ENCODE measurements at places on chromosomes 5 and 9.

DNA sequence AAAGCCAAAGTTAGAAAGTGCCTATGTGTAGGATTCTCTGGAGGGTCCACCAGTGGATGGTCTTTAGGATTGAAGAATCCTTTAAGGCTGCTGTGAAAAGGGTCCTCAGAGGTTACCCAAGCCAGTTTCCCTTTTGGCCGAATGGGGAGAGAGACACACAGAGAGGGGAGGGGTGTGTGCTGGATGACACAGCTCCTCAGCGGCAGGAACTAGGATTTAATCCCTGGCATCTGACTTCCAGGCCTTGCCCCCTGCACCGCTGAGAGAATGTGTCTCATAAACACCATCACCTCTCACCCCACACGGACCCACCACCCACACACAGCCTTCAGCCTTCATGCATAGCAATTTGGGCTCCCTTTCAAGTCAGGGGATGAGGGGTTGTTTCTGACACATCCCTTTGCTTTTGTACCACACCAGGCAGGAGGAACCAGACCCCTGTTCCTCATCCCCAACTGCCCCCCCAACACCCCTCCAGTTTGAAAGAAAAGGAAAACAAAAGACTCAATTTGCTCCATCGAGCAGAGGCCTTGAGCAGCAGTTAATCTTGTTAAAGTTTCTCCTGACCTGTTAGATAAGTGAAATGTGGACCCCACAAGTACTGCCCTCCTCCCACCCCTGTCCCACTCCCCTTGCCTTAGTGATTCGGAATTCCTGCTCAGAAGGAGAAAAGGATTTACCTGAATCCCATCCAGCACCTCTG lies 4.0 kb downstream of the PAPPA start:
- DNase-seq, result no peak

GRCh38 chr9:35993976-35994720 lies 36.2 kb upstream of the OR2S2 start:
- no peak for DNase-seq

DNA sequence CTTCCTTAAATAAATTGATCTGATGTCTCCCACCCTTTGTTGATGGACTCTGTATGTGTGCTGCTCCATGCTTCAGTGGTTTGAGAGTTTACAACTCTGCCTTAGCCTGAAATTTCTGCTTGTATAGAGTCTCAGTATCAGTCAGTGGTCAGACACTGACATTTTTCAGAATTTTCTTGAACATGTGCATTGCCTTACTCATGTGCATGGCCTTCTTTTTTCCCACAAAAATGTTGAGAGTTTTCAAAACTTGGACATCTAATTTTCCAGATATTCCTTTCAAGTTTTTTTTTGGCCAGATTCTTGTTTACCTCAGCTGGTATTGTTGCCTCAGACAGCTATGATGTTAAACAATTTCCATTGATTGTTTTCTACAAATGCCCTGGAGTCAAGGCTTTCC lies 427.1 kb upstream of the CHD1 start:
- no peak for DNase-seq

DNA sequence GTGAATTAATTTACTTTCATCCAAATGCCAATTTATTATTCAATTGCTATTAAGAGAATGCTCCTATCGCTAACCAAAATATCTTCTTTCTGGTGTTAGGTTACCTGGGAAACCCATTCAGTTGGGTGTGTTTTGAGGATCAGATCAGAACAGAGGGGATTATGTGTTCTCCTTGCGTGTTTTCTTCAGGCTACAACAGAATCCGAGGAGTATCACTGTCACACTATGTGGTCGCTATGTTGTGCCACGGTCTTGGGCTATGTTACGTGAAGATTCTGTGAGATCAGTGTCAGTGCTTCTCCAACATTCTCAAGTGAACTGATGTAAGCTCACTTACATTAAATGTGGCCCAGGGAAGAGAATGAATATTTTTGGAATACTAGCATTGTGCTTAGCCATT lies 39.0 kb downstream of the ADCY2 start:
- no peak for DNase-seq

DNA sequence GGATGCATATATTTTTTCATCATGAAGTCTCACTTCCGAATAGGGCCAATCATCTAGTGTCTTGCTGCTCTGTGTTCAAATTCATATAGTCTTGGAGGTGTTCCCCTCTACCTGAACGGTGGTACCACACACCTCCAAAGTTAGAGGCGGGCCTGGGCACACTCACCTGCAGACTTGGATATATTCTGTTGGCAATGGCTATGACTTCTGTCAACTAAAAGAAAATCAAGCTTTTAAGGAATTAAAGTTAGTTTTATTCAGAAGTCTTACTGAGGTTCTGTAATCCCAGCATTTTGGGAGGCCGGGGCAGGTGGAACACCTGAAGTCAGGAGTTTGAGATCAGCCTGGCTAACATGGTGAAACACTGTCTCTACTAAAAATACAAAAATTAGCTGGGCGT lies 2.6 kb upstream of the NIPAL4 start:
- DNase-seq, result no peak

GRCh38 chr5:88404405-88404804 lies 135.8 kb upstream of the TMEM161B start:
- DNase-seq, result no peak

GRCh38 chr9:68817079-68817875 lies 112.2 kb downstream of the PIP5K1B start:
- DNase-seq, result no peak

DNA sequence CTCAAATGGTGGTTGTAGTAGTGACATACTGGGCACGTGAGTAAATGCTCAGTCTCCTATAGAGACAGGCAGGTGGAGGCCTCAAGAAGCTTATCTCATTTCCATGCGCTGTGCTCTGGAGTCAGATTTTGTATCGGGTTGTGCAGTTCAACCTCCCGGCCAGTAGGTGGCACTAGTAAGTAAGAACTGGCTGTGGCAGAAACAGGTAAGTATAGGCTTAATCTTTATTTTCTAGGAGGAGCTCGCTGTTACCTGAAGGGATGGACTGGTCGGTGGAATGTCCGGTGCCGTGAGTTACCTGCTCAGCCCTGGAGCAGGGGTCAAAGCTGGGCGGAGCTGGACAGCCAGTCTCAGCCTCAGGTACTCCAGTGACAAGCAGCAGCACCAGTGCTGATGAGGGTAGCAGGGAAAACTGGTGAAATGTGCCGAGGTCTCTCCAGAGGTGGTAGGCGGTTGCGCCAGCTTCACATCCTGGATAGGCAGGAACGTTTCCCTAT lies 880.1 kb upstream of the SEMA6A start:
- DNase-seq, result no peak

- DNase-seq, result no peak
Observed at GRCh38 chr9:89036383-89036782, 45.1 kb downstream of the S1PR3 start.

DNA sequence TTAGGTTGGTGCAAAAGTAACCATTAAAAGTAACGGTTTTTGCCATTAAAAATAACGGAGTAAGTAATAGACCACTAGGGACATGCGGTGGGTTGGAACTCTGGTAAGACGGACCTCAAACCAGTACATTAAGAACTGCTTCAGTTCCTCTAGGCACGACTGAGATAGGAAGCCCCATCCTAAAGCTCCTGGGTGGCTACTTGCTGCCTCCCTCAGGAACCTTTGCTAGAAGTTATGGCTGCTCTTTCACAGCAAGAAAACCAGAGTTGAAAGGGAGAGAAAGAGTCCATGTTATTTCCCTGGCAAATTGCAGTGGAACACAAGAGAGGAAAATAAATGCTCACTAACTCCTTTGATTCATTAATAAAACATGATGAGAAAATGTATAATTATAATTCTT lies 47.6 kb downstream of the MCTP1 start:
- DNase-seq, result no peak

GRCh38 chr5:10328323-10328722 lies 20.6 kb upstream of the CMBL start:
- no peak for DNase-seq

DNA sequence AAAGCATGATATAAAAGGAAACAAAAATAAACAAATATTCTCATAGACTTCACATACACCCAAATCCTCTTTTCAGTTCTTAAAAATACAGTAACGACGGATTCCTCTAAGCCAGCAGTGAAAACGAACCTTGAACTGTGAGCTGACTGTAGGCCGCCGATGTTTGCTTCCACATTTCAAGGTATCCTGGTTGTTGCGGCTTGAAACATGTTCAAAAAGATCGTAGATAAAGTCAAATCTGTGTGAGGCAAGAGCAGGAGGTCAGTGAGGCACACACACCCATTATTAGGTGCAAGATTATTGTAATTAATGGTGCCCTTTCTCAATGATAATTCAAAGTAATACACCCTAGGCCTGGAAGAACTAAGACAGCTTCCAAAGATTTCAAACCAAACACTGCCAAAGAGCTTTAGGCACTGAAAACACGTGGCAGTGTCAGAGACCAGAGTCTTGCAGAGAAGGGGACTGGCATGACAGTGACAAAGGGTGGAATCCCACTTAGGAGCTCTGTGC lies 141.2 kb upstream of the RETREG1 start:
- DNase-seq, result no peak
